ENCODE measurements at places on chromosomes 12 and 14.

- DNase-seq, result no peak
These were observed 24.9 kb upstream of the FRMD6 start for GRCh38 chr14:51626788-51627187.

GRCh38 chr12:40762072-40762471 lies 69.8 kb downstream of the CNTN1 start:
- DNase-seq, result no peak

- DNase-seq, result peak; percentile 96
These were observed 57.3 kb downstream of the GALNT16 start for GRCh38 chr14:69317102-69317755.

DNA sequence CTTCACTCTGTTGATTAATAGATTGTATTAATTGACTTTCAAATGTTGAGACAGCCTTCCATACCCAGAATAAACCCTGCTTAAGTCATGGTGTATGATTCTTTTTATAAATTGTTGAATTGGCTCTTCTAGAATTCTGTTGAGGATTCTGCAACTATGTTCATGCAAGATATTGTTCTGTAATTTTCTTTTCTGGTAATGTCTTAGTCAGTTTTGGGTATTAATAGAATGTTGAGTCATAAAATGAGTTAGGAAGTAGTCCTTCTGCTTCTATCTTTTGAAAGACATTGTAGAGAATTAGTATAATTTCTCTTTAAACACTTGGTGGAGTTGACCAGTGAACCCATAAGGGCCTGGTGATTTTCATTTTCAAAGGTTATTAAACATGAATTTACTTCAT lies 958.9 kb downstream of the LRFN5 start:
- no peak for DNase-seq

GRCh38 chr12:12506496-12506890 lies 56.2 kb downstream of the DUSP16 start:
- peak; percentile 43 for DNase-seq

DNA sequence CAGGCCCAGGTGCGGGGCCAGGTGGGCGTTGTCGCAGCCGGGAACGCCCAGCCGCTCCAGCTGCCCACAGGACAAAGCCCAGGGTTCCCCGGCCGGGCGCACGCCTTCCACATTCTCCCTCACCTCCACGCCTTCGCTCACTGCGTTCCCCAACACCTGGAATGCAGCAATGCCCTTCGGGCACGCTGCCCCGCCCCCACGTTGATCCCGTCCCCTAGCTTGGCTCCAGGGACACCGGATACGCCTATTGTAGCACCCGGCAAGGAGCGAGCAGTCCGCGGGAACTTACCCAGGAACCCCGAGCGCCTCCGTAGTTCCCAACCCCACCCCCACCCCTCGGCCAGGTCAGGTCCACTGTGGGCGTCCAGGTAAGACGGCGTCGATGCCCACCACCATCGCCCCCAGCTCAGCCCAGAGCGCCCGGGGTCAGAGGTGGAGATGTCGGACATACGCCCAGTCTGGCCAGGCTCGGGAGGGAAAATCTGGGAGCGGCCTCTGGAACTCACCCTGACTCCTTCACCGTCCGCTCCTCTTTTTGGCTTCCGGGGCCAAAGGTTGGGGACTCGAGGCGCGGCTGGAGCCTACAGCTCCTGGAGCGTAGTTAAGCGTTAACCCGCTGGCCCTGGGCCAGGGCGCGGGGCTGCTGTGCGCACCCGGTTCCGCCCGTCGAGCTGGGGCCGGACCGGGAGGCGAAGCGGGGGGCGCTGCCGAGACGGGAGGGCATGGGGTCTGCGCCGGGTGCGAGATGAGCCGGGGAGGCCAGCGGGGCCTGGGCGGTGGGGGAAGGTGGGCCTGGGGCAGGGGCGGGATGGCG lies 594 bp upstream of the CEP170B start:
- DNase-seq, result no peak

- DNase-seq, result no peak
These were observed 12.9 kb downstream of the C14orf93 start for GRCh38 chr14:22996768-22997654.

GRCh38 chr14:65961004-65961403 lies 525.2 kb upstream of the CCDC196 start:
- peak; percentile 76 for DNase-seq

DNA sequence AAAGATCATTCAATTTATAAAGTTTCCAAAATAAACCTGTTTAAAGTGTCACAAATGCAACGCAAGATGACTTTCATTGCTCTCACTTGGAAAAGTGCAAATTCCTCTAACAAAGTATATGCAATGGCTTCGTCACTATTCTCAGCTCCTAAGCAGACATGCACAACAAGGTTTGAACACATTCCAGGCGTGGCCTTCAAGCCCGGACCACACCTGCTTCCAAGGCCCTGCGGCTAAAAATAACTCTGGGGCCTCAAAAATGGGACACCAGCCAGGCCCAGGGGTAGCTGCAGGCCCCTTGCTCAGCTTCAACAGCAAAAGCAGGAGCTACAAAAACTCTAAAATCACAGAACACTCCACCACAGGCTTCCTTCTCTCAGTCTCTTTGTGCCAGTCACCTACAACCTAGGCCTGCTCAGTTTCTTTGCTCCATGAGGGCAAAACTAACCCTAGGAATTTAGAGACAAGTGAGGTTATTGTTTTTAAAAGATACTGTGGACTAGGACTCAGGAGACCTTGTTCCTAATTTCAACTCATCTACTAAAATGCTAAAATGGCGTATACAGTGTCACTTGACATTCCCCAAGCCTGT lies 29.3 kb downstream of the DUSP16 start:
- no peak for DNase-seq

DNA sequence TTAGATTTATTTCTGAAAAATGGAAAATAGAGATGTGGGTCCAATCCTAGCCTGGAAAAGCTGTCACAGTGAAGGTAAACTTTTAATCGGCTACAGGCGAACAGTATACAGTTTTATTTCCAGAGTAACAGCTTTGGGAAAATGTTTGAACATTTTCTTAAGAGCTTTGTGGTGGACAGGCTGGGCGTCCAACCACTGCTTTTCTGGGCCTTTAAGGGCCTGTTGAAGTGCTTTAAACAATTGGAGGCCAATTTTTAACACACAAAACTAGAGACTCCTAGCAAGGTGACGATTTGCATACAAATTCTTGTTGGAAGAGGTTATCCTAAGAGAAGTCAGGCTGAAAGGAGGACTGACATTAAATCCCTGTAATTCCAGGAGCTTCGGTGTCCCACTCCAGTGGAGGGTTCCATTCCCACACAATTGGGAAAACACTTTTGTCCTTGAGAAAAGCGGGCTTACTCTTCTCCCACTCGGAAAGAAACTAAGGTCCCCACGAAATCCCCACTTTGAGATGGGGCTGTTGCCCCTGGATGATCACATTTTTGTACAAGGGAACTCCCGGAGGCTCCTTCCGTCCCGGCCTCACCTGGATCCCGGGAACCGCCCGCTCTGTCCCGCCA lies 26.9 kb downstream of the BCL11B start:
- no peak for DNase-seq

DNA sequence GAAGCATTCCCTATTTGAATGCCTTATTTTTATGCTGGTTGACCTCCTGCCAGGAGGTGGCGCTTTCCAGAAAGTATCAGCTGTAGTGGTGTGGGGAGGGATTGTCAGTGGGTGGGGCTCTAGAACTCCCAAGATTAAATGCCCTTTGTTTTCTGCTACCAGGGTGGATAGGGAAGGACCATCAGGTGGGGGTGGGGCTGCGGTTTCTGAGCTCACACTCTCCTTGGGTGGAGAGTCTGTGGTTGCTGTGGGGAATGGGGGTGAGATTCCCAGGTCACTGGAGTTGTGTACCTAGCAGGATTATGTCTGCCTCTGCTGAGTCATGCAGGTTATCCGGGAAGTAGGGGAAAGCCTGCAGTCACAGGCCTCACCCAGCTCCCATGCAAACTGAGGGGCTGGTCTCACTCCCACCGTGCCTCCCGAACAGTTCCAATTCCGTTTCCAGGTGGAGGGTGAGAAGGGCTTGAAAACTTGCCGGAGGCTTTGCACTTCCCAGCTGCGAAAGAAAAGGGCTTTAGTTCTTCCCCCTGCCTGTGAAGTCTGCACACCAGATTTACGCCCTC lies 68.3 kb downstream of the ALG10B start:
- no peak for DNase-seq

DNA sequence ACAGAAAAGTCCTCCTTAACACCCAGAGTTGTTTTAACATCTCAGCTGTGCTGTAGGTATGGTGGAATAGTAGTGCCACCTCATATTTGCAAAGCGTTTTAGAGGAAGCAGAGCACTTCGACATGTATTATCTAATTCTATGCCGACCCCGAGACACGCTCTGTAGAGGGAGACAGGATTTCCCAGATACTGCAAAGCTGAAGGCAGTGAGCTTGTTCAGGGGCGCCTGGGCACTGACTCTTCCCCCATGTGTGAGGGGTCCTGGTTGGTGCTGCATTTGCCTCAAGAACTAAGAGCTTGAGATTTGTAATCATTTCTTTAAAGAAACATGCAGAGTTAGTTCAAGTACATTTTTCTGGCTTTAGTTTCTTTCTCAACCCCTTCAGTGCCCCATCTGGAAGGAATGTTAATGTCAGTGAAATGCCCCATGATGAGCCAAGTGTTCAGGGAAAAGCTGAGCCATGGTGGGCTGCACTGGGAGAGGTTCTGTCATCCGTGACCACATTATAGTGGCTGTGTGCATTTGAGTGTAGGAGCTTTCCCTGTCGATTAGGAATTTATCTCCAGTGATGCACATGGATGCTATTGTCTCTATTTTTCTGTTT lies 66.3 kb downstream of the MBIP start:
- peak; percentile 19 for DNase-seq

GRCh38 chr14:68468437-68469207 lies 324.2 kb downstream of the ZFP36L1 start:
- DNase-seq, result peak; percentile 59

DNA sequence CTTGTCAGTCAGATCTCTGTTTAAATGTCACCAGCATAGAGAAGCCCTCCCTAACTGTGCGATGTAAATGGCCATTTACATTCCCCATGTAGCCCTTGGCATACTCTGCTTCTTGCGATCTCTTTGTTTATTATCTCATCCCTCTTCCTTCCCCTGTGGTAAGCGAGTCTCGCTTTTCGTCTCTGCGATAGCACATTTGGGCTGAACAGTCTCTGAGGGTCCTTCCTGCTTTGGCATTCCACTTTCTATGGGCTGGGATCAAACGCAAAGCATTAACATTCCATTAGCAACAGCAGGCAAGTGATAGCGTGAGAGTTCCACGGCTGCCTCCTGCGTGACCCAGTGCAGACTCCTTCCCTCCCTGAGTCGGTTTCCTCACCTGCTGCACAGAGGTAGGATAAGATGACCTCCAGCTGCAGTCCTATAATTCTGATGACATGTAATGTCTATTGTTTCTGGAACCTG lies 61.4 kb upstream of the TUNAR start:
- no peak for DNase-seq

DNA sequence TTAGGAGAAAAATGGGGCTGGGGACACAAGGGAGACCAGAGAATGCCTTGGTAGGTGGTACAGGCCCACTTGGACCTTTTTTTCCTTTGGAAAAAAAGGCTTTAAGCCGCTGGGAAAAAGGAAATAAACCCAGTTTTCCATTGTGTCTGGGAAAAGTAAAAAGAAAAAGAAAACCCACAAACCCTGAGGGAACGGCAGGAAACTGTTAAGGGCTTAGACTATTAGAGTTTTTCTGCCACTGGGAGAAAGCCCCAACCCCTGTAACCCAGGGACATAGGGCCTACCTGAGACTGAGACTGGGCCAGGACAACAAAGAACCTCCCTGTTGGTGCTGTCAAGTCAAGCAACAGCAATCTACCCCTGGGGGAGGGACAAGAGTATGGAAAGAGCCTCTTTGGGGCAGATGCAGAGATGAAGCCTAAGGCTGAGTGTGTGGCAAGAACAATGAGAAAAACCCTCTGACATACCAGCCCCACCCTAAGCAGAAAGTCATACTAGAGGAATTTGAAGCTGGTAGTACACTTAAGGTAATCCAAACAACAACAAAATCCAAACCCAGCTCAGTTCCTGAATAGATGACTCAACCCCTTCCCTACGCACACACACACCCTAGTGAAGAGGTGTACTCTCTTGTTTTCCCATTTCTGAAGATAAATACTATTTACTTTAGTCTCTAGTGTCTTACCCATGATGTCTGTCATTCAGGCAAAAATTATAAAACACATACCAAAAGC lies 22.8 kb downstream of the ATF1 start:
- DNase-seq, result peak; percentile 96

DNA sequence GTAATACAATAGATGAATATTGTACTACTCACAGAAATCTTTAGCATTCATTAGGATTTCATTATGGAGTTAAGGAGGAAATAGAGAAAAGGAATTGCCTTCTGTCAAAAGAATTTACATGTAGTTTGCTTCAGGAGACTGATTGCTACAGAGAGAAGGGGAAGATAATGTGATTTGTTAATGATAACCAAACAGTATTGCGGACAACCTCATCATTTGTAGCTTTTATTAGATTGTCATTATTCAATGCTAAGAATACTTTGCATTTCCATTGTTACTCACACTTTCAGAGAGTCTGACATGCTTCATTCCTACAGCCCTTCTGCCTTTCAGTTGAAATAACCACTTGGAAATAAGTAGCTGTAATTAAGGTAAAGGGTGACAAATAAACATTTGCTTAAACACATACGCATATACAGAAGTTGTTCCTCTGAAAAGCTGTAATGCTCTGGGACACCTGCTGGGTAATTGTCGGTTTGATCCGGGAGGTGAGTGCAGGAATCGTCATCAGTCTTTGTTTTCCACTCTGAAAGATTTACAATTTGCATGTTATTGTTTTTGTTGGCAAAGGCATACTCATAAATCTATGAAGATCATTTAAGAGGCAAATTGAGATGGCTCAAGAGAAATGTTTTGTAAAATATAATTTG lies 600.2 kb downstream of the TRHDE start:
- no peak for DNase-seq

DNA sequence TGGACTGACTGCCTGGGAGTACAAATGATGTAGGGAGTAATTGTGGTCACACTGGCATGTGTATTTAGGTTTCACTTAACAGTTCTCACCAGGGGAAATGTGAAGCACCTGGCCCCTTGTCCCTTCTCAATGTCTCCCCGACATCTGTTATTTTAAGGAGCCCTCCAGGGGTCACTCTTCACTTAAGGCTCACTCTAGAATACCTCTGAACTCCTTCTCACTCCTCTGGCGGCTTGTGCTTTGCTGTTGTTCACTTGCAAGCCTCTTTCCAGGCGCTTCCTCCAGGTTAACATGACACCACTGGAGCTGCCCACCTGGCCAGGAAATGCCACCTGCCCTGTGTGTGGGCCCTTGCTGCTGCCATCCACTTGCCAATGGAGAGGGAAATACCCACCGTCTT lies 56.5 kb upstream of the GZMB start:
- no peak for DNase-seq

GRCh38 chr12:48296586-48297282 lies 54.0 kb downstream of the ZNF641 start:
- peak; percentile 86 for DNase-seq

DNA sequence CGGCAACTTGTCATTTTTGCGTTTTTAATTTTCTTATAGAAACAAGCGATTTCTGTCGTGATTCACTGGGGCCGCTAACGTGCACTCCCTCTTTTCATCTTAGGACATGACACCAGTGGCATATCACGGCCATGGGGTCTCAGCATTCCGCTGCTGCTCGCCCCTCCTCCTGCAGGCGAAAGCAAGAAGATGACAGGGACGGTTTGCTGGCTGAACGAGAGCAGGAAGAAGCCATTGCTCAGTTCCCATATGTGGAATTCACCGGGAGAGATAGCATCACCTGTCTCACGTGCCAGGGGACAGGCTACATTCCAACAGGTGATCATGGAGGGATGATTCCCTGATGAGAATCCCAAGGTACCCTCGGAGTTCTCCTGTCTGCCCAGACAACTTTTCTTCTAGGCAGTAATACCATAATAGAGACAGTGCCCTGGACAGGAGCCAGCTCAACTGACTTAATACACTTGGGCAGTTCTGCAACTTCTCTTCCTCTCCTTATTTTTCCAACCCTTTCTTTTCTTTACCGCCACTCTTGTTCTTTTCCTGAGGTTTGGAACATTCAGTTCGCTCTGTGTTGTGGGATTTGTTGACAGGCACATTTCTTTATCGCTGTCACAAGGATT lies 821 bp downstream of the TMEM106C start:
- no peak for DNase-seq

Measured in fibroblast of pulmonary artery (primary cell).